Kidney epithelial cell (primary cell): ENCODE measurements at places on chromosomes 4 and X.
A peak's percentile ranks its signal among the peaks of the same experiment; 100 is the strongest.

GRCh38 chr4:152606753-152607152 is 70.9 kb upstream of the FBXW7 start:
- no peak for DNase-seq

- DNase-seq: no peak
Measured at GRCh38 chrX:126170720-126171119, 4.6 kb upstream of the DCAF12L2 start.

GRCh38 chr4:17072483-17072882 is 174.0 kb upstream of the LDB2 start:
- DNase-seq: no peak

GRCh38 chr4:121462660-121463261 is 81.9 kb upstream of the QRFPR start:
- DNase-seq: peak; percentile 25

GRCh38 chr4:38765382-38765781 is 17.4 kb downstream of the TLR10 start:
- no peak for DNase-seq

DNA sequence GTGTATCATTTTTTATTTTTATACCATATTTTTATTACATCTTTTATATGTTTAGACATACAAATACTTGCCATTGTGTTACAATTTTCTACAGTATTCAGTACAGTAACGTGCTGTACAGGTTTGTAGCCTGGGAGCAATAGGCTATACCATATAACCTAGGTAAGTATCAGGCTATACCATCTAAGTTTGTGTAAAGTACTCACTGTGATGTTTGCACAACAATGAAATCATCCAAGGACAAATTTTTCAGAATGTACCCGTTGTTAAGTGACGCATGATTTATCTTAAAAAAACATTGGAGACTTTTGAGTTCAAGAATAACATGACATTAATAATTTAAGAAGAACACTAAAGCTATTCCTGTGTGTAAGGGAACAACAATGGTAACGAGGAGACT is 96.0 kb upstream of the LEF1 start:
- DNase-seq: no peak

DNA sequence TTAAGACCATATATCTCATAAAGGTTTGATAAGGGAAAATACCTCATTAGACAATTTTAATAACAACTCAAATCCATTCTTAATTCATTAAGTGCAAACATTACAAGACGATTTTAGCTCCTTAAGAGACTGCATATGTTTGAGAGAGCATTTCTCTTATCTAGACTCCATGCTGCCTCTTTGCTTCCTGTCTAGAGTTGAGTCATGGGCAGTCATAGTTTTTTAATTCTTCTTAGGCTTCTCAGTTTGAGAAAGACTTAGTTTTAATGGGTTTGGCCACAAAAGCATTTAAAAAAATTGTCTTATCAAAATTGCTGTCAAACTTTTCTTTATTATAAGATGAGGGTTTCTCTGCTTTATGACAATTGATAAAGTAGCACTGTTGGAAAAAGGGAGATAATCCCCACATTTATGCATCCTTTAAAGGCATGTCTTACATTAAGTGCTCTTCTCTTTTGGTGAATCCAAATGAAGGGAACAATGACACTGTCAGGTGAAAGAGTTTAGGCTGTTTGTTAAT is 713.4 kb downstream of the PCDH18 start:
- DNase-seq: no peak

DNA sequence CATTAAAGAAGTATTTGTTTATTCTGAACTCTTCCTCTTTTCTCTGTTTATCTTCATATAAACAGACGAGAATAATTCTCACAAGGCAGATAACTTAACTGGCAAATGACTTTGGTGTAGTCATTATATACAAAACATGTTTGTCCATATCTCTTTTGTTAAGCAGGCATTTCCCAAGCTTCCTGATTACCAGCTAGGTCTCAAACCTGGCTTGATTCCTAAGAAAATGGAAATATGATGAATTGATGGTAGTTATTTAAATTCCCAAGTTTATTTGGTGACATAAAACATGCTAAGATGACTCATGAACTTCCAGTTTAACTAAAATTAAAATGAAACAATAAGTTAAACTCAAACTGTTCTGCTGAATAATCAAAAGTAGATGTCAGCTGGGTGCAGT is 96.8 kb downstream of the ARSJ start:
- DNase-seq: no peak

DNA sequence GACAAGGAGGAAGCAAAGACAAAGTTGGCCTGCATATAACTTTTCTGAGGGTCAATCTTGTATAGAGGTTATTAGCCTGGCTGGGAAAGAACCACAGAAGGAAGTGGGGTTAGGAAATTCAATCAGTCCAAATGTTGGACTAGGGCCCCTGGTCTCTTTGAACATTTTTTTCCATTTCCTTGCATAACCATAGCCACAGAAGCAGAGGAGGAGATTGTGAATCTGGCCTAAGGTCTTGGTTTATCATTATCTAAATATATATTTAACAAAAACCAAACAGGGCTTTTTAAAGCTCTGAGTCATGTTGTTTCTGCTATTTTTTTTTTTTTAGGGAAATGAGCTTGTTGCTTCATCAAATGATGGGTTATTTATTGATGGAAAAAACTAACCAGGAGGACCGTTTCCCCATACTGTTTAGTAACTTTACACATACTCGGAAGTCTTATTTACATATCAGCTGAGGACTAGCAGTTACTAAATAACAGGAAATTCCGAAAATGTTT is 97.7 kb upstream of the ACSL4 start:
- DNase-seq: peak; percentile 47
